ENCODE measurements at places on chromosomes 12 and 14.

DNA sequence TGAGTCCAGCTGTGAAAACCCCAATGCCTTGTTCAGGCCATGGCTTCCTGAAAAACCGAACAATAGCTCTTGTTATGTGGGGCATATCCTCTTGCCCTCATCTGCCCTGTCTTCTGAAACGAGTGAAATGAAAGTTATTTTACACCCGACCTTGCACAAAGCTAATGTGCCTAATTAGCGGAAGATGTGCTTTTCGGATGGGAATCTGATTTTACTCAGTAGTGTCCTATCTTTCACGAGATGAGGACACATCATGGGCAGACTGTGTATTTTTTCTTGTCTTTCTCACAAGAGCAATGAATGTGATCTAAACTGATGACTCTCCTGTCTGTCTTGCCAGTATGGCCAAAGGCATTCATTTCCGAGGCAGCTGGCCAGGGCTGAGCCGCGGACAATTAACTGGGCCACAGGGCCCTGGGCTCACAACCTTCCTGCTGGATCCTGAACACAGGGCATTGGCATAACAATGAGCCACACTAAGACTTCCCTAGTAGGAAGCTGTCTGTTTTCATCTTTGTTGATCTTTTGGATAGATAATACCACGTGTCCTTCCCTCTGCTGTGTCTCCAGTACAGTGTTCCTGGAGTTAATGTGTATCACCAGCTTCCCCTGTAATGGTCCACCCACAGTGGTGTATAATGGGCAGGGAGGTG is 86.0 kb upstream of the HIF1A start:
- DNase-seq, result no peak

GRCh38 chr12:114368685-114369452 is 37.1 kb downstream of the TBX5 start:
- DNase-seq, result no peak

DNA sequence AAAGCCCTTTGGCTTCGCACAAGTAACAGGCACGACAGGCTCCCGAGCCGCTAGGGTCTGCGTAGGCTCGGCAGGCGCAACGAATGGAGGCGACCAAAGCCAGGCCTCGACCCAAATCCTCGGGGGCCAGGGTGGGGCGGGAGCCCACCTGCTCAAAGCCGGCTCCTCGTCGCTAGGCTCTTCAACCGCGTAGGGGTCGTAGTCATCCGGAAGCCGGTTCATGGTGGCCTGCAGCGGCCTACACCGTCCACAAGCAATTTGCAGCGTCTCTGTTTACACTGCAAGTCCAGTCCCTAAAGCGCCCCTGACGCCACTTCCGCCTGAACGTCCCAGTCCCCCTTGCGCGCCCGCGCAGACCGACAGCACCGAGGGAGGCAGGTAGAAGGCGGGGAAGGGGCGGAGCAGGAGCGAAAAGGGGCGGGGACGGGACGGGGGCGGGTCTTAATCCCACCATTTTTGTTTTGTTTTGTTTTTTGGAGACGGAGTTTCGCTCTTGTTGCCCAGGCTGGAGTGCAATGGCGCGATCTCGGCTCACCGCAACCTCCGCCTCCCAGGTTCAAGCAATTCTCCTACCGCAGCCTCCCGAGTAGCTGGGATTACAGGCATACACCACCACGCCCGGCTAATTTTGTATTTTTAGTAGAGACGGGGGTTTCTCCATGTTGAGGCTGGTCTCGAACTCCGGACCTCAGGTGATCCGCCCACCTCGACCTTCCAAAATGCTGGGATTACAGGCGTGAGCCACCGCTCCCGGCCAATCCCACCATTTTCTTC is at the start of gene EAPP:
Gene EAPP, minus strand, starts transcription at position 295 of the 774 bp plus-strand sequence. Its CDS starts 73 bp downstream, at position 222.
- DNase-seq, result no peak

DNA sequence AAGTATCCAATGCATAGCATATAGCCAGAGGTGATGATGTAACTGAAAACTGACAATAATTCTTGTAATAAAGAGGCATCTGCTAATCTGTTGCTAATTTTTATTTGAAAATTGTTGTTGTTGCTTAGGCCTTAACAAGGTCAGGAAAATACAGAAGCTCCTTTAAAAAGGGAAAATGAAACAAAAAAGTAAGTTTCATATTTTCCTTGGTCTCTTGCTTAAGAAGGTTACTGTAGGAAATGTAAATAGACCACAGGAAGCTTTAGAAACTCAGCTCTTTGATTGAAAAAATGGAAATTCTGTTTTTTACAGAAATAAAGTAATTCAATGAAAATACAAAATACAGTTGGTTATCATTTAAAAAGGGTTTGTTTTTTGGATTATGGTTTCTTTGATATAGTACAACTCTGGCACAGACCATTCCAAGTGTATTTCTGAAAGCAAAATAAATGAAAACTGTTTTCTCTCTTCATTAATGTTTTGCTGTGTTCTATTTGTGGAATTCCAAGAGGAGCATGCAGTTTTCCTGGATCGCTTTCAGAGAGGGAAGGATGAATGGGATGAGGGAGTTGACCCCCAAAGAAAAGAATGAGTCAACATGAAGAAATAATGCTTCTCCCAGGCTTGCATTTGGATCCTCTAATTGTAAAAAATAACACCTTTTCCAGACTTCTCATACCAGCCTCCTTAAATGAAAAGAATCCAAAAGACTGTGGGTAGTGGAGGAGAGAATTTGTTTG is 398.0 kb upstream of the FAR2 start:
- no peak for DNase-seq

DNA sequence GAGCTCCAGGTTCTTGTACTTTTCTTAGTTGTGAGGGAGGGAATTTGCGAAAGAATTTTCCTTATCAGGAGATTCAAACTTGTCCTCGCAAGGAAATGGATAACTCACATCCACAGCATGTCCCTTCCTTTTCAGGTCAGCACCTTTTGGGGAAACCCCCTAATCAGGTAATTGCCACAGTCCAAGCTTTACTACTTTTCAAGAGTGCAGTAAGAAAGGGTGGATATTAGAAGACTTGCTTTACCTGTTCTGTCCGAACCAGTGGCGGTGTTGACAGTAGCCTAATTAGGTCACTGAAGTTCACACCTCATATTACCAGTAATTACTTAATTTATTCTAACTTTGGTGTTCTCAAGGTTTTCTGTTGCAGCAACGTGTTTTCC is 6.7 kb upstream of the C12orf50 start:
- no peak for DNase-seq

DNA sequence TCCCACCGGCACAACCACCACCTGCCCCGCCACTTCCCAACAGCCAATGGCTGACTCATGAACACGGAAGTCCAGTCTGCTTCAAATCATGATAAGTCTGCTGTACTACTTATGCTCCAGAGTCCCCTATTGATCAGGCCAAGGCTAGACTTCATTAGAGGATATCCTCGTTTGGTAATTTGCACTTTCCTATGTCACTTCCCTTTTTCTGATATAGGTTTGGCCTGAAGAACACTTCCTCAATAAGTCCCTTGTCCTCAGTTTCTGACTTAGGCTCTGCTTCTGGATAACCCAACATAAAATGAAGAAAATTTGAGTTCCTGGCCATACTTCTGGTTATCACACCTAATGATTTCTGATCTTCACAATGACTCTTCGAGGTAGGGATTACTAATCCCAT is 45.3 kb downstream of the IFNG-AS1 start:
- DNase-seq, result no peak

DNA sequence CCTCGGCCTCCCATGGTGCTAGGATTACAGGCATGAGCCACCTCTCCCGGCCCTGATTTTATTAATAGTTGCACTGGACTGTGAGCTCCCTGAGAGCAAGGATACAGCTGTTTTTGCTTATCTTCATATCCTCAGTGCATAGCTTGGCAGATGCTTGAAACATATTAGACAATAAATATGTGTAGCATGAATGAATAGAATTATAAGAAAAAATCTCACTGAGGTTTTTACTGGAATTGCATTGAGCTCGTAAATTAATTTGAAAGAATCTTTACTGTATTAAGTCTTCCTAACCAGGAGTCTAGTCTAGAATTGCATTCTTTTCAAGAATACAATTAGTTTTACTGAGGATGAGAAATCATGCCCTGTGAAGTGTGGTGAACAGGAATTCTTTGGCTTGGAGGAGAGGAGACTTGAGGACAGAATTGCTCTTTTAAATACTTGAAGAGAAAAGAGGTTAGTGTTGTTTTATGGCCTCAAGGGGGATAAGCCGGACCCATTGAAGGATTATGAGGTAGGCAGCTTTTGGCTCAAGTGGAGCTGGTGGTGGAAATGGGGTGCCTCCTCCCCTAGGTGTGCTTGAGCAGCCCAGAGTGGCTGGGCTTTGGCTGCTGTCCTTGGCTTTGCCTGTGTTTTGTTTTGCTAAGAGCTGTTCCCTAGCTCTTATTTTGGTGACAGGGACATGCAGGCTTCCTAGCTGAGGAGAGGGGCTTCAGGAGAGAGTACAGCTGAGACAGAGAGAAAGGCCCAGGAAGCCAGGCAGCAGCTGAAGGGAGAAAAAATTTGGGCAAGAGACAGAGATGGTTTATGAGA is 34.0 kb downstream of the PLEKHD1 start:
- DNase-seq, result no peak

- no peak for DNase-seq
Measured at GRCh38 chr12:88202500-88202899, 60.4 kb downstream of the TMTC3 start.

- DNase-seq, result no peak
Measured at GRCh38 chr14:61377749-61378148, 56.4 kb downstream of the PRKCH start.

DNA sequence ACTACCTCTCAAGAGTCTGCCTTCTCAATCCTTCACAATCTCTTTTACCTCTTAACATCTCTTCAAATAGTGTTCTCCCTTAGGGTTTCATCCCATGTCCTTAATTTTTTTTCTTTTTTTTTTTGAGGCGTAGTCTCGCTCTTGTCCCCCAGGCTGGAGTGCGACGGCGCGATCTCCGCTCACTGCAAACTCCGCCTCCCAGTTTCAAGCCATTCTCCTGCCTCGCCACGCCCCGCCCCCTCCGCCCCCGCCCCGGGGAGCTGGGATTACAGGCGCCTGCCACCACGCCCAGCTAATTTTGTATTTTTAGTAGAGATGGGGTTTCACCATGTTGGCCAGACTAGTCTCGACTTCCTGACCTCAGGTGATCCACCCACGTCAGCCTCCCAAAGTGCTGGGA is 7.0 kb upstream of the BCAT1 start:
- DNase-seq, result no peak

GRCh38 chr14:31968956-31969698 is 108.0 kb upstream of the ARHGAP5 start:
- no peak for DNase-seq

DNA sequence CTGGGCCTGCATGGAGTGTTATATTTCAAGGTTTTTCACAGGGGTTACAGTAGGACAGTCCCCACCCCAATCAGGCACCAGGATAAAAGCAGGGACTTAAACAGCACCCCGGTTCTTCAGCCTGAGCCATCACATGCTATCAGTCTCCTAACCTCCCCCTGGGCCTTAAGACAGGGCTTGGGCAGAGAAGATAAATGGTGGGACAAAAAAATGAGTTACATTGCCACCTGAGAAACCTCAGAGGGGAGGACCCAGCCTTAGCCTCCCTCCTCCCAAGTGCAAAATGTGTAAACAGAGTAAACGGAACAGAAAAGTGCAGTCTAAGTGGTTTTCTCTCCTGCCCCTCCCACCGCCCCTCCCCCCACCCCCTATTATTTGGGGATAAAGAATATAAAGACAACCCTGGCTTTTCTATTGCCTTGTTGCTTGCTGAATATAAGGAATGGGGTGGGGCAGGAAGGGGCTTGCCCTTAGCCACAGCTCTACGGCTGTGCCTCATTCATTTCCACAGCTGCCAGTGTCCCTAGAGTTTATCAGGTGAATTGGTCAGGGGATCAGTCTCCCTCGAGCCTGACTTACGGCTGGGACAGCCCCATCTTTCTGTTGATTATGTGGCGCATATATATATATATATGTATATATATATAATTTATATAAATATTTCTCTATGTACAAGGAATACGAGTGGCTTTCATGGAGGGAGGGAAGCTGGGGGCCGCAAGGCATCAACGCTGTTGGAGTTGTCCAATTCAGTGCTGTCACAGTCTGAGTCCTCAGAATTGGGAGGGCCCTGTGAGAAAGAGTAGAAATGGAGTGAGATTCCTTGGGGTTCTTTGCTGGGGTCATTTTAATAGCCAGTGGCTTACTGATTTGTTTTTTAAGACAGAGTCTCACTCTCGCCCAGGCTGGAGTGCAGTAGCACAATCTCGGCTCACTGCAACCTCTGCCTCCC is 18.5 kb downstream of the MAP3K12 start:
- no peak for DNase-seq

DNA sequence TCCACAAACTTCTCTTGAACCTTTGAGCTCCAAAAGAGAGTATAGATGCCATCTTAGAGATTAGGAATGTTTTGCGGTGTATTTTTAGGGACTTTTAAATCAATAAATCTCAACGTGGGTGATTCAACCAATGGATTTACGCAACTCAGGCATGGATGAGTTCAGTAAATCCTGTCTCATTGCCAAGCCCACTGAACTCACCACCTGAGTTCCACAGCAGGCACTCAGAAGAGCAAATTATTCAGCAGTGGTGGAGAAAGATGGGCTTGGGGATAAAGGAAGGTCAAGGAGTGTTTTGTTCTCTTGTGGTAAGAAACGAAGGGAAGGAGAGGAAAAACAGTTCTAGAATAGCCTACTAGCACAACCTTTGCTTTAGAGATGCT is 68.7 kb upstream of the HMGA2 start:
- DNase-seq, result no peak

DNA sequence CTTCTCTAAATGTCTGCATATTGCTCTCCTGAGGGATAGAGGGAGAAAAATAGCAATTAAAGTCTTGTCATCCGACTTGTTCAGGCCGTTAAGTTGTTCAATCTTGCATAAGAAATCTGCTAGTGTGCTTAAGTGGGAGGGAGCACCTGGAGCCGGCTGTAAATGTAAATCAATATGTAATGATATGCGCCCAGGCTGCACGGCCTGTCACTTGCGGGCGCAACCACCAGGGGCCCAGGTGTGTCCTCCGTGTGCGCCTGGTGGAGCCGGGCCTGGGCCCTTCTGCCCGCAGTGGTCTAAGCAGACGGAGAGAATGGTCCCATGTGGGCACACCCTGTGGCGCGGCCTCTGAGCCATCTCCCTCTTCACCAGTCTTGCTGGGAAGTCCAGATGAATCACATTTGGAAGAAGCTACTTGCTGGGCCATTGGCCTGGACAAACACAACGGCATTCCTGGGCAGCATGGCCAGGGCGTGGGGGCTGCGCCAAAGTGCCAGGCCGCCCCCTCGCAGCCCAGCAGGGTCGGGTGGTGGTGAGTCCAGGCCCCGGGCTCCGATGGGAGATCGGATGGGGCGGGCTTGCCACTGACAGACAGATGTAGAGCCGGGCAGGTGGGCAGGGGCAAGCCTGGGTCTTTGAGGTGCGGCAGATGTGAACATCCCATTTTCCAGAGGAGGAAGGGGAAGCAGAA is 193.3 kb upstream of the C14orf180 start:
- no peak for DNase-seq

GRCh38 chr14:27236601-27237000 is 638.8 kb upstream of the NOVA1 start:
- no peak for DNase-seq

GRCh38 chr14:81231540-81231939 is 10.8 kb upstream of the GTF2A1 start:
- no peak for DNase-seq
